ENCODE measurements at places on chromosomes 13 and 19.

- DNase-seq, result no peak
Observed at GRCh38 chr13:113118261-113119021, 4.2 kb upstream of the F10 start.

DNA sequence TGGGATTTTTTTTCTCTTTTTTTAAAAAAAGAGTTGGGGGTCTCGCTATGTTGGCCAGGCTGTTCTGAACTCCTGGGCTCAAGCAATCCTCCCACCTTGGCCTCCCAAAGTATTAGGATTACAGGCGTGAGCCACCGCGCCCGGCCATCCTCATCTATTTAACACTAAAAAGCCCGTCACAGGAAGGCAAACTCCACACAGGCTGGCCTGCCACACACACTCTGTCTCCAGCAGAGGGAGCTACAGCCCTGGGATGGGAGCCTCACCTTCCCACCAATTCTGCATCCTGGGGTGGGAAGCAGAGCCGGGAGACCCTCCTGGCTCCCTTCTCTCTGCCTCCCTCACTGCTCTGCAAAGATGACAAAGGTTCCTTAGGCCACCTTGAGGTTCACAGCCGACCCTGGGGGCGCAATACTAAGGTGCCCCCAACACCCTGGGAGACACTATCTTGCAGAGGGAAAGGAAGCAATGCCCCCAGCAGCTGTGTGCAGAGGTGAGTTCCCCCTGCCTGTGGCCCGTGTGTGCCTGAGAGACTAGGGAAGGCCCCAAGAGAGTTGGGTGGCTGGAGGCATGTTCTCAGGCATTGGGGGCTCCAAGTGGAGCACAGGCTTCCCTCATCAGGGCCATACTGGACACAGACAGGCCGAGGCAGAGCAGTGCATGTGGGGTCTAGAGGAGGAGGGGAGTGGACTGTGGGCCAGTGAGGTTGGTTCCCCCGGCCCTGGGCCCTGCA, 27.4 kb upstream of the TIMM44 start:
- peak; percentile 28 for DNase-seq

GRCh38 chr13:110113284-110113764, 193.6 kb downstream of the COL4A1 start:
- peak; percentile 80 for DNase-seq

GRCh38 chr13:78610381-78610883, 7.1 kb upstream of the POU4F1 start:
- peak; percentile 49 for DNase-seq
